ENCODE measurements at places on chromosomes 5 and 9.

DNA sequence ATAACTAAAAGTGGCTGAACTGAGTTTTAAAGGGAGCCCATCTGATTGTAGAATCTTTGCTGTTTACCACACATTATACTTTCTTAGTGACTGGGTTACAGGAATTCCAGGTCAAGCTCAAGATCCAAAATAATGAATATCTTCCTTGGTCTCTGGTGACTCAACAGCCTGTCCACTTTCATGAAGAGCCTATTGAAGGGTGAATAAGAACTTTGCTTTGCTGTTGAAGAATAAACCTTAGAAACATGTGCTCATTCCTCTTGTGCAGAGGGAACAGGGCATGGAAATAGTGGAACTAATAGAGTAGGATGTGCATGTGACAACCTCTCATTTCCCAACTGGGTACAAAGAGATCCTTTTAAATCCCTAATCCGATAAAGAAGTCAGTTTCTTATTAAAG lies 21.4 kb downstream of the ALDH1A1 start:
- no peak for DNase-seq

GRCh38 chr5:34484216-34484920 lies 171.8 kb upstream of the RAI14 start:
- no peak for DNase-seq

DNA sequence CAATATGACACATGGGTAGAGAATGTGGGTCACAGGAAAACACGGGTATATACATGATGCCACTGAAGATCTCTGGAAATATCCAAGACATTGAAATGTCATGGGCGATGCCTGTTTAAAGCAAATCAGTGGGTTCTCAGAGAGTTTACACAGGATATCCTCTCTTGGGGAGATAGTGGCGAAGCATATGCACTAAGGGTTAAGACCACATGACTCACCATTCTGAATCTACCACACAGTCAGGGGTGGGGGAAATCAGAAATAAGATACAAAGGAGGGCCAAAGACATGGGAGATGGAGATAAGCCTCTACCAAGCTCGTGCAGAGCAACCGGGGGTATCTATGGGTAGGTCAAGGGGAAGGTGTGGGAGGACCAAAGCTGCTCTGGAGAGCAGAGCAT lies 58.8 kb downstream of the SH3PXD2B start:
- no peak for DNase-seq

- no peak for DNase-seq
Observed at GRCh38 chr5:152592416-152592815, 187.3 kb upstream of the NMUR2 start.

GRCh38 chr5:163459462-163459818 lies 462 bp downstream of the NUDCD2 start:
- no peak for DNase-seq

GRCh38 chr5:82355496-82355895 lies 77.3 kb upstream of the RPS23 start:
- no peak for DNase-seq

- DNase-seq = peak; percentile 56
Observed at GRCh38 chr5:177113566-177114424, 19.8 kb upstream of the NSD1 start.

DNA sequence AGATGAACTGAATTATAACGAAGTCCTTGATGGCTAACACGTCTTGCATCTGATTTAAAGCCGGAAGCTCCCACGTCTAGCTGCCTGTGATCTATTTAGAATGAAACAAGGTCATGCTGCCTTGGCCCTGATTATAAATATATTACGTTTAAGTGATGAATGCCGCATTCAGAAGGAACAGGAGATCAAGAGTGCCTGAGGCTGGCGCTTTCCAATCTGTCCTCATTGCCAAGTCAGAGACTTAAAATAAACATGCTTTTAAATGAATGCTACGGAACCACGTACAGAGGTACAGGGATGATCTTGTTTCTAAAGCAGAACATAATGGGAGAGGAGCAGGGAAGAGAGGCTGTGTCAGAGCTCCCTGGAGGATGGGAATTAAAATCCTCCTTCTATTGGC lies 292.8 kb downstream of the TLE1 start:
- no peak for DNase-seq

DNA sequence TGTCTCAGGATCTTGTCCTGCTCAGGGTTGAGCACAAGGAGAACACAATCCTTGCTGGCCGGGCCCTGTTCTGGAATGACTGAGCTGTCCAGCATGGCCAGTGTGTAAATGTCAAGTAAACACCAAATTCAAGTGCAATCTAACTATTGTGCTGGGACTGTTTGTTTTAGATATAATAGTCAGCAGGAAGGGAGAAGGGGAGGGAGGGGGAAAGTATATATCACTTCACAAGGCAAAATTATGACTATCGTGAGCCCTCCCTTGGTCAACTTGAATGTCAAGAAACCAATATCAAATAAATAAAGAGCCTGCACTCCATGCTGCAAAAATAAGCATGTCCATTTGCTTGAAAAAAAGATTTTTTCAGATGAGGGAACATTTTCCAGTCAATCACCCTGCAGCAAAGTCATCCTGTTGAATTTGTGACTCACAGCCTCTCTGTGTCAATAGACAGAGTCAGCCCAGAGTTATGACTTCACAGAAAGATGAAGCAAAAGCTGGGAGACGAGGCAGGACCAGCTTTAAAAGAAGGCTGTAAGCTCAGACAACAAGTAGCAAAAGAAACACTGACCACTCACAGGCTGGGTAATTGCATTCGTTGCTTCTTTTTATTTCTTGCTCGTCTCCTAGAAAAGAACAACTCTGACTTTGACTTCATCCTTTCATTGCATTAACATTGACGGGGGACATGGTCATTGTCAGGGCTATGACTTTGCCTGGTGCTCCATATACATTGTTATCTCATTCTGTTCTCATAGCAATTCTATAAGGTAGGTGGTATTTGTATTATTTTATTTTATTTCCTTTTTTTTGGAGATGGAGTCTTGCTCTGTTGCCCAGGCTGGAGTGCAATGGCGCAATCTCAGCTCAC lies 15.3 kb upstream of the KLF4 start:
- no peak for DNase-seq

DNA sequence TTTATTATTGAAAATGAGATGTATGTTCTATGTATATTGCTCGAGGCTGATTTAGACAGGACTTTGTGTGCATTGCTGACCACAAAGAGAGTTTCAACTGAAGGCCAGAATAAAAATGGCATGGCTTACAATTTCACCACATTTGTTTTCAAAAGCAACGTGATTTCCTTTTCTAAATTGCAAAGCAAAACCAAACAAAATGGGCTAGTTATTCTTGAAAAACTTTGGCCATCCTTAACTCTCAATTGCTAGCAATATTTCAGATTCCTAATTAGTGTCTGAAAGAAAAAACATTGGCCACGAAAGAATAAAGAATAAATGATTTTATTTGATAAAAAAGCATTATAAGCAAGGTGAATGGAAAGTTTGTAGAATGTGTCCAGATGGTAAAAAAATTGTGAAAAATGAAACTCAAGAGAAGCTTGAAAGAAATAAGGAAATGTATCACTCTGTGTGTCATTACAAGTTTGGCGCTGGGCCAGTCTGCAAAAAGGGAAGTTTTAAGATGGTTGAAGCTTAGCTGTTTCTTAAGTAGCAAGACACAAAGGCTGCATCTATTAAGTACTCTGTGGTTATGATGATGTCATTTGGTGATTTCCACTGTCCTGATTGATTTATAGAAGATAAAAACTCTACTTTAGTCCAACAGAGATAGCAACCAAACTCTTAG lies 89.2 kb upstream of the PRLR start:
- DNase-seq = no peak

- no peak for DNase-seq
Observed at GRCh38 chr5:621341-621761, 9.2 kb downstream of the CEP72 start.

DNA sequence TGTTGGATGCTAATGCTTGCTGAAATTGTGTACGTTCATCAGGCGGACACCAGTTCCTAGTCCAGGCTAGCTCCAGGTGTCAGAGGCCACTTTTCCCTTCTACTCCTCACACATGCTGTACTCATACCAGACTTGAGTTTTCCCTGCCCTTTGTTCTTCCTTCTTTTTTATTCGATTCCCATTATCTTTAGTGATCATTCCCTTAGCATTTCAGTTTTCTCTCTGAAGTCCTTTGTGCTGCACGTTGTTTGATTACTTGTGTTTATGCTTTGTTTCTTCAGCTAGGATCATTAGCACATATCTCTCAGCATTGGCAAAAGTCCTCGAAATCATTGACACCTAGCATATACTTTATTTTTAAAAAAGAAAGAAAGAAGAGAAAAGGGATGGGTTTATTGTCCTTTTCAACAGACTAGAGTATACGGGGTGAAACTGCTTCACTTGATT lies 409 bp upstream of the COX7C start:
- DNase-seq = no peak

- DNase-seq = no peak
Observed at GRCh38 chr5:41503310-41503709, 7.1 kb downstream of the PLCXD3 start.

DNA sequence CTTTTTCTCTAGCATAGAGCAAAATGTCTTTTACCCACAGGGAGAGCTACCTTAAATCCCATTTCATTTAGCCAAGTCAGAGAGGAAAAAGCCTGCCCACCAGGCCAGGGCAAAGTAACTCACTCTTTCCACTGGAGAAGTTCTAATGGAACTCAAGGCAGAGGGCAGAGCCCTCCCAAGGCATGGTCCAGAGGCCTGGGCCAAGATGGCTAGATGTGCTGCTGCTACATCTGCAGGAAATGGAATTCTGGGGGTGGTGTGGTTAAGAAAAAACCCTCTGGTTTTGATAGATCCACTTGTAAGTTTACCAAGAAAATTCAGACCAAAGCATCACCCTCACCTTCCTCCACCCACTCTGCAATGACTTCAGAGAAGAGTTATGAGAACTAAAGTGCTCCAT lies 37.3 kb downstream of the CSF2 start:
- no peak for DNase-seq

- peak; percentile 46 for DNase-seq
Observed at GRCh38 chr9:35945341-35946018, 12.5 kb downstream of the OR2S2 start.

- DNase-seq = no peak
Observed at GRCh38 chr5:79495311-79495710, 18.6 kb downstream of the HOMER1 start.

DNA sequence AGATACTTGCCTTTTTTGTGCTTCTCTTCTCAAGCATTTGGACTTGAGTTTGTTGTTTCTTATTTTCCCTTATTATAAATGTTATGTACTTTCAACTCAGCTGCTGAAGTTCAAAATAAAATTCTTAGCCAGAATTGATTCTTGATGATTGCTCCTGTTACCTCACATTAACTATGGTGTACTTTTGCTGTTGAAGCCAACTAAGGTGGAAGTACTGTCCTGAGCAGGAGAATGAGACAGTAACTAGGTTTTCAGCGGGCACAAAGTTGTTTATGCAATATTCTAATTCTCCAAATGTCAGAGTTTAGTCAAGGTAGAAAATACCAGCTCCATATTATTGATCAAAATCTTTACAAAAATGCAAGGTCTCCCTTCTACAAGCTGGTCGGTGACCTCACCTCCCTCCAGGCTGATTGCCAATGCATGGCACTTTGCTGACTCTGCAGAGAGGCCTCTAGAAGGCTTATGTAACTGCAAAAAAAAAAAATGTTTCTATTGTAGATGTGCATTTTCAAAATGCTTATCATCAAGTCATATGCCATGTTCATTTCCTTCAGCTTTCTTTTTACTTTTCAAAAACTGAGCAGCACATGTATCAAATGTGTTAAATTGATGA lies 1783.5 kb upstream of the WWC1 start:
- DNase-seq = no peak

DNA sequence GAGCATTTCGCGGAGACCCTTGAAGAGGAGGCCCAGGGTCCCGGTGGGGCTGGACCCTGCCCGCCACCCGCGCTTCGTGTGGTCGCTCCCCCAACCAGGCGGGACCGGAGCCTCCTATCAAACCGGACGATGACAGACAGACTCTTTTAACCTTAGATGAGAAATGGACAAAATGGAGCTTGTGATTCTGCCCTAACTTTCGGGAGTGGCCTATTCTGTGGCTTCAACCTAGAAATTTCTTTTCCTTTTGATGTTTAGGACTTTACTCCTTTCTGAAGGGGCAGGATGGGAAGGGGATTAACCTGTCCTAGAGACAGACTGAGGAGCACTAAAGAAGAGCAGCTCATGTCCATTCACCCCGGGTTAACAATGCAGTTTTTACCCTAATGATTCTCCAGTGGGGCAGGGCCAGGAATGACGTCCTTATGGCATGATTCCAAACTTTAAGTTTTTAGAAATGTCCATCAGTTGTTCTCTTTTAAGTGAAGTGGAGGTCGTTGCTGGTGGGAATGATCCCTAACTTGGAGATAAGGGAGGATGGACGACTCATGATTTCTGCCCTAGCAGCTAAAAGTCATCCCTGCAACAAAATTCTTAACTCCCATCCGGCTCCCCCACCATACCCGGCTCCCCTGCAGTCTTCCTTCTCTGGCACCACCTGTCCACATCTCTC lies 1.0 kb downstream of the NIPSNAP3A start:
- DNase-seq = no peak

DNA sequence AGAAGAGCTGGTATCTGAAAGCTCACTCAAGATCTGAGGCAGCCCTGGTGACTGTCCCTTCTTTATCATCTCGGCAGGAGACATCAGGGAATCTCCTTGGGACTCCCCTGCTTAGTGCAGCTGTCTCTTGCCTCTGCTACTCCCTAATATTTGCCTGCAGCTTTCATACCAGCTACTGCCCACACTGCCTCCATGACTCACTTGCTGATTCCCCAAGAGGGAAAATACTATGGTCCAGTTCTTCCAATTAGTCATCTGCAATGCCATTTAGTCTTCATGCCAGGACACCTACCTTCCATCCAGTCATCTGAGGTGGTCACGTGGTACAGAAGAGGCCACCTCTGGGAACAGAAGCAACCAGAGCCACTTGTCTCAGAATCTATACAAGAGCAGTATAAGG lies 270.8 kb downstream of the NTRK2 start:
- no peak for DNase-seq

- no peak for DNase-seq
Observed at GRCh38 chr5:147760086-147760875, 22.2 kb downstream of the JAKMIP2 start.

GRCh38 chr9:137052293-137052692 lies 1.6 kb downstream of the ENTPD2 start:
- no peak for DNase-seq

DNA sequence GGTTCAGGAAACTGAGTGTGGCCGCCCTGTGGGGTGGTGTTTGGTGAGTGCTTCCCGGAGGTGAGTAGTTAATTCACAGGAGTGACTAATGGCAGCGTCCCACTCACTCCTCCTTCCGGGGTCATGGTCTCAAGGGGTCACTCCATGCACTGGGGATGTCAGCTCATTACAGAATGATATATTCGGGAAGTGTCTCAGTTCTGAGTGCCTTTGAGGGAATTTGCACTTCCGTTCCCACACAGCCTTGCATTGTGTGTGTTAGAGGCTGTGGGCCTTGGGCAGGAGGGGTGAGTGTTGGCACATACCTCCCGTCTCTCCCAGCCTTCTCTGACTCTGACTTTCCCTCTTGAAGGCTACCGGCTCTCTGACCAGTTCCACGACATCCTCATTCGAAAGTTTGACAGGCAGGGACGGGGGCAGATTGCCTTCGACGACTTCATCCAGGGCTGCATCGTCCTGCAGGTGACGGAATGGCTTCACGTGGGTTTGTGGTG lies 10.5 kb upstream of the AHRR start:
- DNase-seq = no peak

All from hypothalamus (tissue), 51 donors.